Endothelial cell (in vitro differentiated cells): ENCODE measurements at places on chromosomes 4 and X.

DNA sequence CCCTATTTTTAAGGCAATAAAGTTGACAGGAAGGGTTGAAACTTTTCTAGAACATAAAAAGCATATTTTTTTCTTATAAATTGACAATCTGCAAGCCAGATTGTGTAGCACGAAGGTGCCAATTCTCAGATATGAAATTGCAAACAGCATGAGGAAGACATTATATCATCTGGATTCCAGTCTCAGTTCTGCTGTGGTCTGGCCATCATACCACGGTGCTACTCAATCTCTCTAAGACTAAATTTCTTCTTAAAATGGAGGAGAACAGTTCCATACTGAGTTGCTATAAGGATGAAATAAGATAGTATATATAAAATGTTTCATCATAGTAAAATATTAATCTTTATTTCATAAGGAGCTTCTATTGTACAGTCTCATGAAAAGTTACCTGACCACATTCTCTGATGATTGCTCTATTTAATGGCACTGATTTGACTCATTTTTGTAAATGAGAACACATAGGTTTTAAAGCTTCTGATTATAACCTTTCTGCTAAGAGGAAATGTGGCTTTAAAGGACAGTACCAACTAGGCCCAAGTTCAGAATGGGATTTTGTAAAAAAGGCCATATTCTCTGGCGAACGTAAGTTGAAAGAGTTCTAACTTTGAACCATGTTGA lies 127.9 kb downstream of the SHROOM3 start:
- DNase-seq, result no peak

- no peak for DNase-seq
Observed at GRCh38 chr4:1179976-1180375, 7.6 kb upstream of the SPON2 start.

GRCh38 chrX:129808829-129809796 lies 29.4 kb downstream of the SASH3 start:
- no peak for DNase-seq

GRCh38 chr4:4838936-4839810 lies 20.3 kb upstream of the MSX1 start:
- no peak for DNase-seq

- DNase-seq, result no peak
Observed at GRCh38 chr4:151876381-151876988, 115.7 kb upstream of the GATB start.
